Thoracic aorta endothelial cell (primary cell): ENCODE measurements at places on chromosomes 11 and 22. TPM values are rescaled to one million over a fixed set of nuclear protein-coding genes. Genes with fewer than 3 reads are reported as not detected.

ADORA2A gene
- total RNA-seq: 28.4 and 41.4 TPM in 2 replicates

WBP2NL gene
- total RNA-seq: 0.22 TPM in 1 of 2 replicates, not detected in the other

NXPE2 gene
- 0.13 TPM in 1 of 2 replicates, not detected in the other for total RNA-seq

CEND1 gene
- total RNA-seq: 0.53 and 1.4 TPM in 2 replicates

EEF1G gene
- total RNA-seq: 1,113 and 1,272 TPM in 2 replicates

PTPRJ gene
- 9.2 and 19.0 TPM in 2 replicates for total RNA-seq

CD3G gene
- total RNA-seq: not detected in 2 replicates

SCGB1C1 gene
- not detected in 2 replicates for total RNA-seq

GLYAT gene
- not detected in 2 replicates for total RNA-seq

LDLRAD3 gene
- 17.7 and 24.8 TPM in 2 replicates for total RNA-seq

SHANK3 gene
- total RNA-seq: 36.4 and 54.3 TPM in 2 replicates

DDX25 gene
- not detected in 2 replicates for total RNA-seq

FBLN1 gene
- 0.14 and 0.66 TPM in 2 replicates for total RNA-seq

YPEL4 gene
- under 0.01 and 0.07 TPM in 2 replicates for total RNA-seq

SAMM50 gene
- total RNA-seq: 59.2 TPM in 2 replicates

IFITM10 gene
- 0.07 TPM in 1 of 2 replicates, not detected in the other for total RNA-seq

ABCC8 gene
- not detected in 2 replicates for total RNA-seq

CTSC gene
- total RNA-seq: 190 and 219 TPM in 2 replicates

CALCA gene
- total RNA-seq: not detected in 2 replicates

OR8D1 gene
- not detected in 2 replicates for total RNA-seq

OR8H1 gene
- total RNA-seq: not detected in 2 replicates

ACRV1 gene
- total RNA-seq: not detected in 2 replicates

OR4C45 gene
- not detected in 2 replicates for total RNA-seq

MAP4K2 gene
- total RNA-seq: 42.2 and 66.5 TPM in 2 replicates

APOL5 gene
- total RNA-seq: not detected in 2 replicates

IFITM1 gene
- 2.5 and 10.0 TPM in 2 replicates for total RNA-seq

APOBEC3G gene
- 3.9 and 6.1 TPM in 2 replicates for total RNA-seq

SLC3A2 gene
- total RNA-seq: 128 and 158 TPM in 2 replicates

CTNND1 gene
- 262 and 292 TPM in 2 replicates for total RNA-seq

CBLIF gene
- not detected in 2 replicates for total RNA-seq

ANO5 gene
- total RNA-seq: 2.8 and 8.4 TPM in 2 replicates

ASPHD2 gene
- 6.0 and 9.2 TPM in 2 replicates for total RNA-seq

ZNF202 gene
- 11.4 and 14.5 TPM in 2 replicates for total RNA-seq

APOC3 gene
- not detected in 2 replicates for total RNA-seq

TRPC6 gene
- total RNA-seq: not detected in 2 replicates

MMP12 gene
- not detected in 2 replicates for total RNA-seq

FOLR2 gene
- not detected in 2 replicates for total RNA-seq

NCR3LG1 gene
- total RNA-seq: 25.0 and 38.1 TPM in 2 replicates

KCNQ1OT1 gene
- 2.5 and 2.8 TPM in 2 replicates for total RNA-seq

PKDREJ gene
- under 0.01 TPM in 2 replicates for total RNA-seq

GGTLC2 gene
- total RNA-seq: not detected in 2 replicates

CHRNA10 gene
- 0.72 and 1.1 TPM in 2 replicates for total RNA-seq

HSCB gene
- 21.3 and 24.3 TPM in 2 replicates for total RNA-seq

DNAJB7 gene
- not detected in 2 replicates for total RNA-seq

TBX1 gene
- total RNA-seq: 1.9 and 17.7 TPM in 2 replicates

OR51B5 gene
- total RNA-seq: not detected in 2 replicates

BTG4 gene
- total RNA-seq: not detected in 2 replicates

CD151 gene
- 285 and 314 TPM in 2 replicates for total RNA-seq

MUC5AC gene
- total RNA-seq: not detected in 2 replicates

IRAG1 gene
- 0.13 and 0.36 TPM in 2 replicates for total RNA-seq

TSSK2 gene
- not detected in 2 replicates for total RNA-seq

STIP1 gene
- total RNA-seq: 247 and 273 TPM in 2 replicates

CCDC188 gene
- 6.9 and 7.0 TPM in 2 replicates for total RNA-seq

SLC6A5 gene
- total RNA-seq: not detected in 2 replicates
